ENCODE measurements at places on chromosomes 16 and 17. TPM values are rescaled to one million over a fixed set of nuclear protein-coding genes. Genes with fewer than 3 reads are reported as not detected.
A peak's percentile ranks its signal among the peaks of the same experiment; 100 is the strongest.

DNA sequence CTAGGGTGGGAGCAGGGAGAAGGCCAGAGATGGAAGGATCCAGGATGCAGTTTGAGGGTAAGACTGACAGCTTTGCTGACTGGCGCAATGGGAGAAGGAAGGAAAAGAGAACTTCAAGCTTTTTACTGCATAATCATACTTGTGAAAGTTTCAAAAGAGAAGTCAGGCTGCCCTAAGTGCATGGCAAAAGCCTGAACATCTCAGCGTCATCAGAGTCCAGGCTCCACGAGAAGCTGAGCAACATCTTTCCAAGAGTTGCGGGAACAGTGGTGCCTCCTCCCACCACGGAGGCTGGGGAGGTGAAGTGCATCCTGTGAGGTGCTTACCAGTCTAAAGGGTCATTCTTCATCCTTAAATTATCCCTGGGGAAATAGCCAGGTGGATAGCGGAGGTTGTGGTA, 26.9 kb upstream of the SLC38A8 start:
- DNase-seq: no peak

DNA sequence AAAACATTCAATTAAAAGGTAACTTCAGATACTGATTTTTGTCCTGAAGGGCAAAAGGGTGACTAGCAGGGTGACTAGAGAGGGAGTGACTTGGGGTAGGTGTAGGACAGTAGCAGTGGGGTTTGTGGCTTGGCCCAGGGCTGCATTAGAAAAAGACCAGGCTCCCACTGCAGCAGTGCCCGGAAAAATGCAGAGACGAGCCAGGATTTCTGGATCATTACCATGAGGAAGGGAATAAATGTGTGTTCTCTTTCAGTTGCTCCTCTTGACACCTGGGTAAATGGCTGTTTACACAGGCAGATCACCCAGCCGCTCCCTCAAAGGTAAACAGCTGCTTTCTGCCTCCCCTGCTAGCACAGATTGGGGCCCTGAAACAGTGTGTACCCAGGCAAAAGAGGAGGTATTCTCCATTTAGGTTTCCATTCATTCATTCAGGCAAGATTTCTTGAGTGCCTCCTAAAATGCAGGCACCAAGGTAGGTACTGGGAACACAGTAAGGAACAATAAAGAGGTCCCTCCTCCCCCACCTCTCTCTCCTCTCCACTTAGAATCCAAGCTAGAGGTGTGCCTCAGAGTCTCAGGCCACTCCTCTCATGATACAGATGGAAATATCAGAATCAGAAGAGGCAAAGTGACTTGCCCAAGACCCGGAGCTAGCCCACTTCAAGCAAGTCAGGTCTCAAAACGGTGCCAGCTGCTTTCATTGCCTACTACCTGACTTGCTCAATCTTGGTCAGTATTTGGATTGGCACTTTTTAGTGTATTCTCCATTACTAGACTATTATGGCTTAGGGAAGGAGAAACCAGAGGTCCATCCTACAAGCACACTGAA, 15.2 kb upstream of the TOX3 start:
- no peak for DNase-seq

KRTAP4-6 gene
- total RNA-seq: not detected

TBC1D3G gene
- not detected for total RNA-seq

DNA sequence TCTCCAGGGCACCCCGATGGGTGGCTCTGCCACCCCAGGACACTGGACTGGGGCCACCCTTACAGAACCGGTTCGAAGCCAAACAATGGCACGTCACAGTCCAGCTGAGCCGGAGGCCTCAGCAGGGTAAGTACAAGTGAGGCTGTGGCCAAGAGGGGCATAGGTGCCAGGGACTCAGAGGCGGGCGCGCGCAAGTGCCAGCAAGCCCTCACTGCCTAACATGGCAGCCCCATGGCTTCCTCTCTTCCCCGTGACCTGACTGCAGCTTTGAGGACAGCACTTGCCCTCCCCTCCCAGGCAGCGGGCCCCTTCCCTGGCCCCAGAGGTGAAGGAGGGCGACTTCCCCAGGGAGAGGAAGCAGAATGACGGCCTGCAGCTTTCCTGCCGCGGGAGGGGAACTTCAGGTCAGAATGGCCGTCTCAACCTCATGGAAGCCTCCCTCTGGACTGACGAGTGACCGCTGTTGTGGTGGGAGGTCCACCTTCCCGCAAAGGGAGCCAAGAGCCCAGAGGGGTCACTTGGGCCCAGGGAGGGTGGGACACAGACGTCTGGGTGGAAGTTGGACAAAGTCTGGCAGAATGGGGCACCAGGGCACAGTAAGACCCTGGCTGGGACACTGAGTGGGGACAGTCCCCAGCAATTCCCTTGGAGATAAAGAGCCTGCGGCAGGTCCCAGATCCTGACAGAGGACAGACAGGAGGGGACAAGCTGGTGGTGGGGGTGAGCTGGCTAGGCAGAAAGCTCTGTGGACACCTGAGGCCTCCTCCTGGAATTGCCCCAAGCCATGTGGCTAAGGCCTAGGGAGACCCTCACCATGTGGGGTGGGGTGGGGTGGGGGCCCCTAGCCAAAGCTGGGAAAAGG, 52.1 kb upstream of the TOB1 start:
- DNase-seq: no peak

GRCh38 chr16:70725912-70726828, 40.3 kb upstream of the MTSS2 start:
- no peak for DNase-seq

RAB11FIP3 gene
- total RNA-seq: 36.6 TPM

- no peak for DNase-seq
Measured at GRCh38 chr17:48357779-48358602, 72.0 kb downstream of the SKAP1 start.

DNA sequence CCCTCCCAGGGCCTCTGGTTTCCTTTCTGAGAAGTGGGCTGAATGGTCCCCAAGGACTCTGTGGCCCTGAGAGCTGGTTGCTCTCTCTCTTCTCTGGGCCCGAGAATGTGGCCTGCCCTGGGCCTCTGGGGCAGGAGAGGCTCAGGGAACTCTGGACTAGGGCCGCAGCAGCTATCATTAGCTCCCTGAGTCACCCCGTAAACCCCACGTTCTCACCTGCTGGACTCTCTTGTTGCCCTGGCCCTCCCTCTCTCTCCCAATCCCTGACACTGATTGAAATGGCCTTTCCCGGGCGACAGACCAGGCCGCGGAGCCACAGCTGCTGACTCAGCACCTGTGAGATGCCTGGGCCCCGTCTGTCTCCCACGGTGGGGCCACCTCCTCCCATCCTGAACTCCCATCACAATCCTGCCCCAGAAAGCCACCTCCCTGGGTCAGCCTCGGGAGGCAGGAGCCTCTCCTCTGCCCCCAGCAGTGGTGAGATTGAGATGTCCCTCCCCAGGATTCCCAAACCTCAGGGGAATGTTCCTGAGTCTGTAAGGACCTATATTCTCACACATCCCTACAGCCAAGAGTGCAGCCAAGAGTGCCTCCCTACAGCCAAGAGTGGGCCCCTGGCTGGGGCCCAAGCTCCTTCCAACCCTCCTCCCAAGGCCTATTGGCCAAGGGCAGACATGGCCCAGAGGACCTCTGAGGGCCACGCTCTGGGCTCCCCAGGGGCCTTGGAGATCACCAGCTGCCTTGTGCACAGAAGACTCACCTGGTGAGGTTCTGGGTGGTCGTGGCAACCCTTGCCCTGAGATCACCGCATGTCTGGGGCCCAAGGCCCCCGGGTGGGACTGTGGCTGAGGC, 470 bp downstream of the TRPV3 start:
- DNase-seq: no peak

SMIM5 gene
- total RNA-seq: 2.2 TPM

GRCh38 chr16:48272837-48273421, 25.6 kb upstream of the ABCC11 start:
- no peak for DNase-seq

- no peak for DNase-seq
Measured at GRCh38 chr17:2191785-2192184, 111.8 kb downstream of the SMG6 start.

ADAM11 gene
- 3.7 TPM for total RNA-seq

- DNase-seq: no peak
Measured at GRCh38 chr17:63842173-63842539, 329 bp downstream of the SMARCD2 start.

DNA sequence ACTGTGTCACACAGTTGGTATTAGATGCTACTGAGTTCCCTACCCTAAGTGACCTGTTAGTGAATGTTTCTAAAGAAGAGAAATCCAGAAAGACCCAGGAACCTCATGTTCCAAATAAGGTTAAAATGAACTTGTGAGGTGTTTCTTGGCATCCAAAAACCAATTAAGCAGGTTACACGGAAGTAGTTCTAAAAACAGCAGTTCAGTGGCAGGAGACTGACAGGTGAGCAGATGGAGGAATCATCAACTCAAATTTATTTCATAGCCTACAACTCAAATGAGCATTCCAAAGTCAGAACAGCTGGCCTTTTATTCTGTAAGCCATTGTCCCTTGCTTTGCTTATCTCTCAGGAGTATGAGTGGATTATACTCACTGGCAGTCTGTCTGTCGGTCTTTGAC, 188.3 kb downstream of the IRX3 start:
- DNase-seq: no peak

DNA sequence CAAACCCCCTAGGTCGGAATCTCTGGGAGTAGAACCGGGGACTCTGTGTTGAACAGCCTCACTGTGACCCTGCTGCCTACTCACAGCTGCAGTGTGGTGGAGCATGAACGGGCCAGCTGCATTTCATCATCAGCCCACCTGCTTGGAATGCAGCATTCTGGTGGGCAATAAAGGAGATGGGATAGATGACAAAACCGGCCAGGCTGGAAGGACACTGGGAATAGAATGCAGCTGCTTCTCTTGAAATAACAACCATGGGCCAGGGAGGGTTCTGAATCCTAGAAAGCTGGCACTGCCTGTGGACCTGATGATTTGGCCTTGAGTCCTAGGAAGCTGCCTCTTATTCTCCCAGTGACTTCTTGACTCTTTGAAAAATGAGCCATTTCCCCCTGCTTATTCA, 23.5 kb downstream of the CFAP97D1 start:
- DNase-seq: peak; percentile 52

DNA sequence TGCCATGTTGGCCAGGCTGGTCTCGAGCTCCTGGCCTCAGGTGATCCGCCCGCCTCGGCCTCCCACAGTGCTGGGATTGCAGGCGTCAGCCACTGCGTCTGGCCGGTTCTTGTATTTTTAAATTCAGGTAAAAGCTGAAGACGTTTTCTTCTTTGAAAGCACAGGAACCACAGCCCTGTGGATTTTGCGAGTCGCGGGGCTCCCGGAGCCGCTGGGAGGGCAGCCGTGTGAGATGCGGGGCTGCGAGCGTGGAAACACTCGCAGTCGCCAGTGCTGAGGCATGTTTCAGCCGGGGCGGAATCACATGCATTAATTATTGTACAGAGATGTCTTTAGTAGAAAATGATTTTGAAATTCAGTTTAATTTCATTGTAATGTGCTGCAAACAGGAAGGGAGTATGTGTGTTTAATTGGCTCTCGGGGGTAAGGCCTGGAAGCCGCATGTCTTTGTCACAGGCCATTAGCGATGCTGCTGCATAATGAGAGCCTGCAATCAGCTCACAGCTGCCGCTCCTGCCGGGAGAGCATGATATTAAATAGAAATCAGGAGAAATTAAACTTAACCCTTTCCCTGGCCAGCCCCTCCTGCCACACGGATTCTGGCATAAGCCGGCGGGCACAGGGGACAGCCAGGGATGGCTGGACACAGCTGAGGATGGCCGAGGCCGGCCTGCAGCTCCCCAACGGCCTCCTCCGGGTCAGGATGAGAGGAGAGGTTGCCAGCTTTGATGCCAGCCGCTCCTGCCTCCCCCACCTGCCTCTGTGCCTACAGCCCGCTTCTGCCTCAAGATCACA, 35.4 kb upstream of the CDH15 start:
- DNase-seq: no peak

- DNase-seq: peak; percentile 81
Measured at GRCh38 chr17:77727037-77727615, 231.4 kb upstream of the TNRC6C start.

- DNase-seq: no peak
Measured at GRCh38 chr17:10265100-10265810, 66.8 kb upstream of the GAS7 start.

- no peak for DNase-seq
Measured at GRCh38 chr16:58299757-58300349, 5.0 kb upstream of the PRSS54 start.

Data from vagina (tissue), 2 donors.